Effector CD4-positive, alpha-beta T cell (primary cell): ENCODE measurements at places on chromosomes 16 and 17.

- DNase-seq: no peak
Measured at GRCh38 chr16:392450-393030, 4.5 kb upstream of the NME4 start.

DNA sequence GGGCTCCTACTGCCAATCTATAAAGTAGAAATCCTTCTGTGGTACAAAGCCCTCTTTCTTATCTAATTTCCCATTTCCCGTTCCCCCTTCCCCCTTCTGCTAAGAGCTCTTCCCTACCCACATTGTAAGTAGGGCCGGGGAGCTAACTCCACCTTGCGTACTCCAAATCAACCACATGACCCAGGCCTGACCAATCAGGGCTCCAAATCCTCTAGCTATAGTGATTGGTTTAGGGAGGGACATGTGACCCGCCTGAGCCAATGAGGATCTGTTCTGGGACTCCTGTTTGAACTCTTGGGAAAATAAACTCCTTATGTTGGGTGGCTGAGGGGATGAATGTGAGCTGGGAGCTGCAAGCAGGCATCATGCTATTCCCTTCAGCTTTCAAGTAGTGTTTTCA is 40.9 kb upstream of the MEOX1 start:
- DNase-seq: no peak

DNA sequence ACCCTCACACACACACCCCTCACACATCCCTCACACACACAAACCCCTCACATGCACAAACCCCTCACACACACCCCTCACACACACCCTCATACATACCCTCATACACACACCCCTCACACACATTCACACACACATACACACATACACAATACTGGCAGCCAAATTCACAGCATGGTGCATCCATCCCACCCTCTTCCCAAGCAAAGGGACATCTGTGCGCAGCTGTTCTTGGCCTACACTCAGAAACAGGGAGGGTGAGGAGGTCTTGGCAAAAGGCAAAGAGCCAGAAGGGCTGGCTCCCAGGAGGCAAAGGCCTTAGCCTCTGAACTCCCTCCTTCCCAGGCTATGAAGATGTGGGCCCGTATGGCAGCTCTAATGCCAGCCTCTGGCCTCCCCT is 23.4 kb downstream of the C17orf67 start:
- no peak for DNase-seq

GRCh38 chr17:17537311-17538099 is 41.3 kb upstream of the RASD1 start:
- DNase-seq: no peak

DNA sequence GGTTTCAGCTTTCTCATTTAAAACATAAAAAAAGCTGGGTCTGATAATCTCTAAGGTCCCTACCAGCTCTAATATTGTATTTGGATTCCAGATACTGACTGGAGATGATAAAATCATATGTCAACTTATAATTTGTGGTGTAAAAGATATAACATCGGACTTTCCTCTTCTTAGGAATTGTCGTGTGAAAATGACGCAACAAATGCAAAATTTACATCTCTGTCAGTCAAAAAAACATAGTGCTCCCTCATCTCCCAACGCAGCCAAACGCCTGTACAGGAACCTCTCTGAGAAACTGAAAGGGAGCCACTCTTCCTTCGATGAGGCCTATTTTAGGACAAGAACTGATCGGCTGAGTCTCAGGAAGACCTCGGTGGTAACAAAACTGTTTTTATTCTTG is 197.3 kb downstream of the ANKFN1 start:
- DNase-seq: no peak

DNA sequence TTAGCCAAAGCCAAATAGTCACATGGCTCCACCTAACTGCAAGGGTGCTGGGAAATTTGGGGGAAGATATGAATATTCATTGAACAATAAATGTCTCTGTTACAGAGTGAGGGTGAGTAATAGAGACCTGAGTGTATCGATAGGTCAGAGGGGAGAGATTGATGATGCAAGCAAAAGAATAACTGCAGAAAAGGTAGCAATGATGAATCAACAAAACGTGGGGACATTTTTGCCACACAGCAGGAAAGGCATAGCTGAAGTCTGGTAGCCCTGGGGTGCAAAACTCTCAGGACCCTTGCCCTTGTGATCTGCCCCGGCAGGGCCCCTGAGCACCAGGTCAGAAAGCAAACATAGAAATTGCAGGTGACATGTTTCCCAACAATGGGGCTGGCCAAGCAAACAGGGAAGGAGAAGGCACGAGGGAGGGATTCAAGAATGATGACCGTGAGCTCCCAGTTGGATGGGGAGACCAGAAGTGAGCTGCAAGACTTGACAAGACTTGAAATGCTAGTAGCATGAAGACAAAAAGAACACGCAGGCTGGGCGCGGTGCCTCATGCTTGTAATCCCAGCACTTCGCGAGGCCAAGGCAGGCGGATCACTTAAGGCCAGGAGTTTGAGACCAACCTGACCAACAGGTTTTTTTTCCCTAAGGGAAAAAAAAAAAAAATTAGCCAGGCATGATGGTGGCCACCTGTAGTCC is 12.7 kb upstream of the HERPUD1 start:
- no peak for DNase-seq

DNA sequence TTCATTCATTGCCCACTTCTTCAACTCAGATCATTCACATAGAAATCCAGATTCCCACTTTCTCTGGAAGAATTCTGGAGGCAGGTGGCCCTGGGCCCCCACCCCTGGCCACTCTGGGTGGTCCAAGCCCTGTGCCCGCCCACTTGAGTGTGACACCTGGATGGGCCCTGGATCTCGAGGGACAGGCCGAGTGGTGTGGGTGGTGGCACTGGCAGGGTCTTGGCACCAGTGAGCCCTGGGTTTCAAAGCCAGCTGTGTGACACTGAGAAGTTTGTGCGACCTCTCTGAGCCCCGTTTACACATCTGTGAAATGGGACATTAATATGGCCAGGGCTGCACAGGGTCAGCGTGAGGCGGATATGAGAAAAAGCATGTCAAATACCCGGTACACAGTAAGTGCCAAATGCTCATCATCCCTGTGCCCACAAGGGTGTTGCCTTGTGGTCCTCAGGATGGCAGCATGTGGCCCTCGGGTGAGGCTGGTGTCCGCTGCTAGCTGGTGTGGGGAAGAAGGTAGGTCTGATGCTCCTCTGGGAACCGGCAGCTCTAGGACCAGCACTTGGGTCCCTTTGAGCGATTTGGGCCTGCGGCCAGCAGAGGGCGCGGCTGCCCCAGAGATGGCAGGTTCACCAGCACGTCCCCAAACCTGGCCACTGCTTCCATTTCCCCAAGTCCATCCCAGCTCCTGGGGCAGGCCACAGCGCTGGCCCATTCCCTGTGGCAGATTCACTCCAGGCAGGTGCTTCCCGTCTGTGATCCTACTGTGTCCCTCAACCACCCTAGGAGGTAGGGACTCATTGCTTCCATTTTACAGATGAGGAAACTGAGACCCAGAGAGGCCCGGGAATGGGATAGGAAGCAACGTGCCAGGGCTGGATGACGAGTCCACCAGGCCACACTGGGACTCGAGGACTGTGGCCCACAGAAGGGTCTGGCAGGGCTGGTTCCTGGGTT is 3.6 kb downstream of the OSGIN1 start:
- peak; percentile 47 for DNase-seq

GRCh38 chr16:86398201-86398600 is 112.1 kb upstream of the FOXF1 start:
- no peak for DNase-seq
